ENCODE measurements at places on chromosomes 1 and 21.

DNA sequence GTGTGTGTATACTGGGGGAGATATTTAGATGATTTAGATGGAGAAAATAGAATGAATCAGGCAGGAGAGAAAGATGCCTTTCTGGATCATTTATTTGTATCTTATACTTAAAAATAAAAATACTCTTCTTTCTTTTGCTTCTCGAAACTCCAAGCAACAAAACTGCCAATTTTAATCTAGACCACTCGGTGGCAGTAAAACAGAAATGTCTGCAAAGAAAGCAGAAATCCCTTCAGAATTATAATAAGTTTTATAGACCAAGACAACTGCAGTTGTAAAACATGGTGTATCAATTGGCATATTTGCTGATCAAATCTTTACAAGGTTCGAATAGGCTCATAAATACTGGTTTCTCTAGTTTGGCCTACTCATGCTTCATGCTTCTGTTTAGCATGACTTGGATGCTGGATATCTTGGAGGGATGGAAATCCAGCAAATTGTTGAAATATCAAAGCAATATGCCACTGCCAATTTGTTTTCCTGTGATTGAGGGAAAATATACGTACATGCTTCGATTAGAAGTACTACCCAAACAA is 15.1 kb upstream of the C1orf87 start:
- DNase-seq, result no peak

GRCh38 chr1:73659136-73659535 is 538.8 kb downstream of the LRRIQ3 start:
- no peak for DNase-seq

- no peak for DNase-seq
These were observed 25.0 kb downstream of the KRTAP24-1 start for GRCh38 chr21:30257773-30258172.

DNA sequence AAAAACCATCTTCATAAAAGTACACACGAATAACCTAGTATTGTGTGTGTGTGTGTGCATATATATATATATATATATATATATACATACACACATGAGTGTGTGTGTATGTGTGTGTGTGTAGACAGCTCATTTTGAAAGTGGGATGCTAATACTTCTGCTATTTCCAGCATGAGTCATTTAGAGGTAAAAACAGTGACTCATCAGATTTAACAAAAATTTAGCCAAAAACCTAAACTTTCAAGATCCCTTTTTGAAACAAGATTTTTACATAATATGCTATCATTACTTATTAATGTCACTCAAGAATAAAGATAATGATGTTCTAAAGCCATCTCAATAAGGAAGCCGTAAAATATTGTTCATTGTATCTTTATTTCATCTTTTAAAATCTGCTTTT is 35.6 kb upstream of the ADGRL4 start:
- no peak for DNase-seq

DNA sequence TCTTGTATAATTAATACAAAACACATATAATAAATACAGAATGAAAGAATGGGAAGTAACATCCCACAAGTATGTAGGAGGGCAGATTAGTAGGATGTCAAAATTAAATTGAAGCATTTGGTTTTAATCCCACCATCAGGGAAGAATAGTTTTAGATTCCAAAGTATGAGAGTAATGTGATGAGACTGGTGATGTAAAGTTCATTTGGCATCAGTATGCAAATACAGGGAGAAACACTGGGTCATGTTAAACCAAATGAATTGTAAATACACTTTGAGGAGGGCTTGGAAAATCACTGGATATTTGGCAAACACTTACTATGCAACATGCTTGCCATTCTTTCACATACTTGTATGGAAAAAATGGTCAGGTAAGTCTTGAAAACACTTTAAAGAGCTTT is 358.8 kb downstream of the DPYD start:
- DNase-seq, result no peak

DNA sequence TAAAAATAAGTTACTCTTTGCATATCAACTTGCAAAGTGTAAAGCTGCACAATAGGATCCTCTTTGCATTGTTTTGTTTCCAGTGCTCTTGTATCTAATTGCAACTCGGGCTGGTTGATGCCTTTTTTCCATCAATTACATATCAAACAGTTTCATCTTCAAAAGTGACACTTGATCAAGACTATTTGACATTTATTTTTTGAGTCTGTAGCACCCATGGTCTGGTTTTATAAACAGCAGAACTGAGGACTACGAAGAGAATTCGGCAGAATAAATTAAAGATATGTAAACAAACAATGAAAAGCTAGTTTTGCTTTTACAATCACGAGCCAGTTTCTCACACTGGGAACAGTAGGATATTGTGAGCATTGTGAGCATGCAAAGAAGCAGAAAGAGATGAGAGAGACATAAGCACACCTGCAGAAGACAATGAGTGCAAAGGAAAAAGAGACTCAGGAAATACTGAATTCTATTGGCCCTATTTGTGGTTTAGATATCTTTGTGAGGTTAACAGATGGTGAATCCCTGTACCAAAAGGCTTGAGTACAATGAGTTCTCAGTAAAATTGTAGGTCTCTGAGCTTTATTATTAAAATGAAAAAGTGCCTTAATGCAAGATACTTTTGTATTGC is 45.4 kb downstream of the RPL5 start:
- no peak for DNase-seq

- DNase-seq, result no peak
These were observed 282.6 kb downstream of the MRPL39 start for GRCh38 chr21:25324666-25325065.

GRCh38 chr1:212518188-212519054 is 85.7 kb downstream of the NENF start:
- no peak for DNase-seq

DNA sequence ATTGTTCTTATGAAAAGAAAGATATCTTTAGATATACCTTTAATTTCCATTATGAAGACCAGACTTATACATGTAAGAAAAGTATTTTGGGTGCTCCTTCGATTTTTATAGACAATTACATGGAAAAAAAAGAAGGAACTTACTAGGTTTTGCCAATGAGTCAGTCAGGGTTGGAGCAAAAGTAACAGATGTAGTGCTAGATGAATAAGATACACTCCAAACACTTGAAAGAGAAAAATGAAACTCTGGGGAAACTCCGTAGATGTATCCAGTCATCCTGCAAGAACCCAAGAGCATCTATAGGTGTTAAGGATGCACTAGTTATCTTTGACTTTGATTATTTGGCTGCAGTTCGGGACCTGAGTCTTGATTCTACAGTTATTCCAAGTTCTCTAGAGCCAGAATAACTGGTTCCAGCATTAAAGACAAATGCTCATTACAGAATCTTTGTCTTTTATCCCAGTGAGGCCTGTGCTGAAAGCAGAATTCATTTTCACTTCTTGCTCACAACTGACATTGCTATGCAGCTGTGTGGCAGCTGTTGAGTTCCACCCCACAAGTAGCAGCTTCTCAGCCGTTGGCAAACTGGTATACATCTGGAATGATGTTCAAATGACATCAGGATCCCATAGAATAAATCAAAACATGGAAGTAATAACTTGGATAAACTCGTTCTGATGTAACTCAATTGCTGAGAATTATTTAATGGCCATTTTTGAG is 326.1 kb downstream of the ASTN1 start:
- DNase-seq, result no peak

DNA sequence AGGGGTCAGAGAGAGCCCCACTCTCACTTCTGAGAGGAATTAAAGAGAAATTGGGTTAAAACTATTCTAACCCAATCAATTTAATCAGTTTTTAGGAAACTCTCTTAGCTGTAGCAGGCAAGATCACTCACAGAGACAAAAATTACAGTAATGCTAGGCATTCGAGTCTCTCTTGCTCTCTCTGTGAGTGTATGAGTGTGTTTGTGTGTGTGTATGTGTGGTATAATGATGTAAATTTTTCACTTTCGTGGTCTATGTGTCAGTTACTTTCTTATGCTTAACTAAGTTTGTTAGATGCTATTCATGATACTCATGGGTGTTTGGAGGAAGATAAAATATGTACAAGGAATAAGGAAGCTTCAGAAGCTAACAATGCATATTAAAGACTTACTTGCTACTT is 131.3 kb downstream of the FASLG start:
- DNase-seq, result no peak

DNA sequence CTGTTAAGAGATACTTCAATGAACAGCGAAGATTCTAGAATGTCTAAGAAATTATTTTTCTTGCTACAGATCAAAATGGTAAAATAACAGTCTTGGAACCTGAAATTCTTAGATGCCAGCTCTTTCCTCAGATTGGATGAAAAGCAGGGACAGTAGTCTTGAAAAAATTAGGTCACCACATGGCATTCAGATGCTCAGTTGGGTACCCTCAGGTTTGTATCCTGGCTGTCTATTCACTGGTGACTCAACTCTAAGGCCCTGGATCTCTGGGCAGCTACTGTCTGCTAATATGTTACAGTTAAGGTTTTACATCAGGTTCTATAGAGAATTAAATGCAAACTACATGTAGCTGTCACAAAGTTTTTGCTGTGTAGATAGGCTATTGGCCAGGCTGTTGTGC is 528.9 kb upstream of the ADAMTS5 start:
- DNase-seq, result no peak

- no peak for DNase-seq
These were observed 22.0 kb downstream of the TGFB2 start for GRCh38 chr1:218367118-218367517.

- DNase-seq, result no peak
These were observed 4.7 kb upstream of the CAPZB start for GRCh38 chr1:19489996-19490395.

GRCh38 chr1:204830747-204831146 is 39.9 kb upstream of the NFASC start:
- no peak for DNase-seq

DNA sequence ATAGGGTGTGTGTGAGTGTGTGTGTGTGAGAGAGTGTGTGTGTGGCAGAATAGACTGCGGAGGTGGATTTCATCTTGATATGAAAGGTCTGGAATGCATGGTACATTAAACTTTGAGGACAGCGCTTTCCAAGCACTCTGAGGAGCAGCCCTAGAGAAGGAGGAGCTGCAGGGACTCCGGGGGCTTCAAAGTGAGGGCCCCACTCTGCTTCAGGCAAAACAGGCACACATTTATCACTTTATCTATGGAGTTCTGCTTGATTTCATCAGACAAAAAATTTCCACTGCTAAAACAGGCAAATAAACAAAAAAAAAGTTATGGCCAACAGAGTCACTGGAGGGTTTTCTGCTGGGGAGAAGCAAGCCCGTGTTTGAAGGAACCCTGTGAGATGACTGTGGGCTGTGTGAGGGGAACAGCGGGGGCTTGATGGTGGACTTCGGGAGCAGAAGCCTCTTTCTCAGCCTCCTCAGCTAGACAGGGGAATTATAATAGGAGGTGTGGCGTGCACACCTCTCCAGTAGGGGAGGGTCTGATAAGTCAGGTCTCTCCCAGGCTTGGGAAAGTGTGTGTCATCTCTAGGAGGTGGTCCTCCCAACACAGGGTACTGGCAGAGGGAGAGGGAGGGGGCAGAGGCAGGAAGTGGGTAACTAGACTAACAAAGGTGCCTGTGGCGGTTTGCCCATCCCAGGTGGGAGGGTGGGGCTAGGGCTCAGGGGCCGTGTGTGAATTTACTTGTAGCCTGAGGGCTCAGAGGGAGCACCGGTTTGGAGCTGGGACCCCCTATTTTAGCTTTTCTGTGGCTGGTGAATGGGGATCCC is 18.3 kb upstream of the HDAC1 start:
- DNase-seq, result peak; percentile 85

DNA sequence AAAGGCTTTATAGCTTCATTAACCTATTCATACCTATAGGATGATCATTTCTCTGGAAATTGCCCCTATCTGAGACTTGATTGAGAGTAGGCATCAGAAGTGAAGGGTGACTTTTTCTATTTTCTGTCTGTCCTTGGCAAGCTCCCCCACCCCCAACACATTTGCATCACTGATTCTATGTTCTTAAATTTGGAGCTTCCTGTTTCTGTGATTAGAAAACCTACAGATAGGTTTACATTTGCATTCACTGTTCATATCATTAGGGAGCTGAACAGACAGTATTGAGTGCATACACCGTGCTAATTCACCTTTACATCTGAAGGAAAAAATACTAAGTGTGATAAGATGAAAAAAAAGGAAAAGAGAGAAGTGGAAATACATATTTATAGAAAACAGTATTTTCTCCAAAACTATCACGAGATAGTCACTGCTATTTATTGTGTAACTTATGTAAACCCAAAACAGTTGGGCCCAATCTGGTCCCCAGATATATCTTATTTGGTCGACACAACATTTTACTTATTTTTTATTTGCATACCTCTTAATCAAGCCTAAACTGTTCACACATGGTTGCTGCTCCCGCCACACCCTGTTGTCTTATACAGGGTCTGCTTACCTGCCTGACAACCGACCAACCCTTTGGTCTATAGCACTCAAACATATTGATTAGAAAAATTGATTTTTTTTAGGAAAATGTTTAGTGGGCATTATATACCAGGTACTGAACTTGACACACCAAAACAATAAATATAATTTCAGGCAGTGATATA is 218.8 kb downstream of the NTNG1 start:
- no peak for DNase-seq
